ENCODE measurements at places on chromosomes 4 and X. TPM values are rescaled to one million over a fixed set of nuclear protein-coding genes. Genes with fewer than 3 reads are reported as not detected.

DNA sequence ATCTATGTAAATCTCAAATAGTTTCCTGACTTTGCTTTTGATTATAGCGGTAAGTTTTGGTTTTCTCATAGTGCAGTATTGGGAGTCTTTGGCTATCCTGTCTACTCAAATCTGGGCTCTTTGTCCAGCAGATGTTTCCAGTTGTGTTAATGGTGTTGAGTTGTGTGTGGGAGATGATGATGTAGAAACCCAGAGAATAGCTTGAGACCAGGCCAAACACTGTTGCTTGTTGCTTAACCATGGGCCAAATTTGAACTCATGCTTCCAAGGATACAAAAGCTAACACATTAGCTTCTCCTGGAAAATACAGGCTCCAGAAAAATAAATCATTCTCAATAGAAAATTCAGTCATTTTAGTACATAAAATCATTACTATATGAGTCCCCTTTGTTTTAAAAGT, 82.6 kb upstream of the GYPA start:
- no peak for DNase-seq
- no peak overlapping the region for H3K4me3 ChIP-seq
- H3K36me3 ChIP-seq, result no peaks in the 10 kb centered on the region
- H3K27me3 ChIP-seq, result no peaks in the 10 kb centered on the region
- H3K4me1 ChIP-seq, result no peaks in the 10 kb centered on the region

GRCh38 chrX:96989830-96990571, 106.3 kb downstream of the RPA4 start:
- no peak overlapping the region for H3K27ac ChIP-seq
- DNase-seq, result no peak
- no peak overlapping the region for H3K4me3 ChIP-seq

DNA sequence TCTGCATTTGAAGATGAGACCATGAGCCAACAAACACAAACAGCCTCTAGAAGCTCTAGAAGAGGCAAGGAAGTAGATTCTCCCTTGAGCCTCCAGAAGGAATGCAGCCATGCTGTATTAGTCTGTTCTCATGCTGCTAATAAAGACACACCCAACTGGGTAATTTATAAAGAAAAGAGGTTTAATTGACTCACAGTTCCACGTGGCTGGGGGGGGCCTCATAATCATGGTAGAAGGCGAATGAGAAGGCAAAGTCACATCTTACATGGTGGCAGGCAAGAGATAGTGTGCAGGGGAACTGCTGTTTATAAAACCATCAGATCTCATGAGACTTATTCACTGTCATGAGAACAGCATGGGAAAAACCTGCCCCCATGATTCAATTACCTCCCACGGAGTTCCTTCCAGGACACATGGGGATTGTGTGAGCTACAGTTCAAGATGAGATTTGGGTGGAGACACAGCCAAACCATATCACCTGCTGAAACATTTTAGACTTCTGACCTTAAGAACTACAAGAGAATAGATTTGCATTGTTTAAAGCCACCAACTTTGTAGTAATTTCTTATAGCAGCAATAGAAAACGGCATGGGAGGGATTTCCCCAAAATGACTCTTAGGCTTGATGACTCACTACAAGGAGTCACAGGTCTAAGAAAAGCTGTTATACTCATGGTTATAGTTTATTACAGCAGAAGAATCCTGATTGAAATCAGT, 284.4 kb upstream of the SFRP2 start:
- no peaks in the 10 kb centered on the region for H3K27me3 ChIP-seq
- no peaks in the 10 kb centered on the region for H3K36me3 ChIP-seq
- DNase-seq, result no peak
- H3K27ac ChIP-seq, result no peak overlapping the region
- no peaks in the 10 kb centered on the region for H3K4me1 ChIP-seq

DNA sequence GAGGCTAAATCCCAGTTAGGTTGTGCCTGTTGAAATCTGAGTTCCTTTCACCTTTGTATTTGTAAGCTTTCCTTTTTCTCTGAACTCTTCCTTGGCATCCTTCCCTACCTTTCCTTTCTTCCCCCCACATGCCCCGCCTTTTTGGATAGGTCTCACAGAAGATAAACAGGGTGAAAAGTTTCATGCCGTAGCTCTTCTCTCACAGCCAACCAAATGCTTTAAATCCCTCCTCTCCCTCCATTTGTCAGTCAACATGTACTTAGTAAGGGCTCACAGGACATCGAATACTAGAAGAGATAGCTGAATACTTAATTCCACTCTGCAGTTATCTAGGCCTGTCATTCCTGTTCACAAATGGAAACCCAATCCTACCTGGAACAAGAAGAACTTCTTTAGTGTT, 107.1 kb upstream of the BMPR1B start:
- no peak for DNase-seq
- no peaks in the 10 kb centered on the region for H3K27me3 ChIP-seq
- no peaks in the 10 kb centered on the region for H3K4me1 ChIP-seq
- no peak overlapping the region for H3K4me3 ChIP-seq
- no peak overlapping the region for H3K27ac ChIP-seq

DNA sequence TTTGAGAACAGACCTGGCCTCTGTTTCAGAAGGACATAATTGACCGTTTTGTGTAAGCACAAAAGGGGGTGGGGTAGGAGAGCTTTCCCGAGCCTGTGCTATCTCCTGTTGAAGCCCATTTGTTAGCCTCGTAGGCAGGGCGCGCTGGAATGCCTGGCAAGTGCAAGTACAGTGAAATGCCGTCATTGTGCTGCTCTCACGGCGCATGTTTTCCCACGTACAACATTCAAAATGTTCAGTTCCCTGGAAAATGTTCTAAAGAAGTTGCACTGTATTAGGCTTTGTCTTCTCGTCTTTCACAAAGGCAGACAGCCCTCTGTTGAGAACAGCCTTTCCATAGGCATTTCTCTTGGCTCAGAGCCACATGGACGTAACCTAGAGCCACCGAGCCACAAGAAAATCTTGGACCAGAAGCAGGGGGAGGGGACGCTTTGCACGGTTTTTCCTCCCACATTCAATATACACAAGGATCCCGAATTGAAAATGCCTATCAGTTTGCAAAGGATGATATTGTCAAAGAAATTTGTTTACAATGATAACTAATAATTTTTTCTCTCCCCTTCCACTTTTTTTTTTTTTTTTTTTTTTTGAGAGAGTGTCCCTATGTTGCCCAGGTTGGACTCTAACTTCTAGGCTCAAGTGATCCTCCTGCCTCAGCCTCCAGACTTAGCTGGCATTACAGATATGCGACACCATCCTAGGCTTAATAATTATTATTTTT, 54.6 kb upstream of the RAPGEF2 start:
- H3K4me1 ChIP-seq, result peaks cover 16% of the 10 kb centered on the region
- H3K27me3 ChIP-seq, result no peaks in the 10 kb centered on the region
- H3K36me3 ChIP-seq, result no peaks in the 10 kb centered on the region
- no peak overlapping the region for H3K4me3 ChIP-seq
- no peak for DNase-seq
- no peak overlapping the region for H3K27ac ChIP-seq

- H3K27me3 ChIP-seq, result no peaks in the 10 kb centered on the region
- H3K36me3 ChIP-seq, result no peaks in the 10 kb centered on the region
- H3K4me1 ChIP-seq, result peaks cover 64% of the 10 kb centered on the region
- DNase-seq, result peak; percentile 46
Observed at GRCh38 chr4:78753091-78753490, 23.1 kb upstream of the BMP2K start.

DNA sequence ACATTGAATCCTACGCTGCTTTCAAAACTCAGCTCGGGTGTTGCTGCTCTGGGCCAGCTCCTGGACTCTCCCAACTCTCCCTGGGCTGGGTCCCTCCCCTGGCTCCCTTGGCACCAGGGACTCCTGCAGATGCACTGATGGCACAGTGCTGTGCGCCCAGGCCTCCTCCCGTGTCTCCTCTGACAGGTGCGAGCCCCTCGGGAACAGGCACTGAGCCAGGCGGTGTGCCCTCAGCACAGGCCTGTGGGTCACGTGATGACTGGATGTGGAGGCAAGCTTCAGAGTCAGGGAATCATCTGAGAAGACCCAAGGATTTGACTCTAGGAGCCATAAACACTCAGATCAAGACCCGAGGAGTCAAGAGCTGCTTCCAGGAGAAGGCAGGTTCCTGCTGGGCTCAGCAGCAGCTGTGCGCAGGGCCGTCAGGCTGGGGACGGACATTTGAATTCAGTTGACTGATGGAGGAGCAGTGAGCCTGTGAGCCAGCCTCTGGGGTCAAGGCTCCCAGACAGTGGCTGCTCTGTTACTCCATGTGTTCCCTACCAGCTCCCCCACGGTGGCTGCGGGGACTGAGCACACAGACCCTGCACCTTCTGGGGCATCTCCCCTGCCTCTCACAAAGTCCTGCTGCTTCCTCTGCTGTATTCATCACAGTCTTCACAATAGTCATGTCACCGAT, 33.0 kb downstream of the NAT8L start:
- no peak for DNase-seq
- H3K36me3 ChIP-seq, result no peaks in the 10 kb centered on the region
- no peak overlapping the region for H3K4me3 ChIP-seq
- H3K27ac ChIP-seq, result no peak overlapping the region

GRCh38 chr4:108601106-108601505, 19.3 kb upstream of the RPL34 start:
- no peak overlapping the region for H3K27ac ChIP-seq
- no peaks in the 10 kb centered on the region for H3K4me1 ChIP-seq
- DNase-seq, result no peak
- H3K27me3 ChIP-seq, result no peaks in the 10 kb centered on the region
- H3K4me3 ChIP-seq, result no peak overlapping the region
- H3K36me3 ChIP-seq, result no peaks in the 10 kb centered on the region

GRCh38 chrX:119427024-119427794, 28.1 kb downstream of the SLC25A43 start:
- H3K4me1 ChIP-seq, result peaks cover 23% of the 10 kb centered on the region
- H3K4me3 ChIP-seq, result no peak overlapping the region
- H3K27ac ChIP-seq, result peak overlapping the region; percentile 55
- DNase-seq, result peak; percentile 67
- no peaks in the 10 kb centered on the region for H3K36me3 ChIP-seq

DNA sequence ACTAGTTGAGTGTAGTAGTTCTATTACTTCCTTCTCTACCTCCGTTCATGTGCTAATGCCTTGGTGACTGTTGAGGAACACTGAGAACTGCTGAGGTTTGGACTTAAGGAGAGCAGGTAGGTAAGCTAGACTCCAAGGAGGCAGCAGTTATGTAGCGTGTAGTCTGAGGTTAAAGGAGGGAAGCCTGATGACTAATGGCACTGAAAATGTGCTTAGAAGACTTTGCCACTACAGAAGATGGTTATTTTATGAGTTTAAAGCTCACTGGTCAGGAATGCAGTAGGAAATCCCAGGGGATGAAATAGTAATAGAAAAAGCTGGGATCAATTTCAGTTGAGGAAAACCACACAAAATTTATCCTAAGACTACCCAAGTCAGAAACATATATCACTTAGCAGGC, 1077.3 kb downstream of the RAPGEF2 start:
- no peak overlapping the region for H3K4me3 ChIP-seq
- no peaks in the 10 kb centered on the region for H3K36me3 ChIP-seq
- H3K4me1 ChIP-seq, result no peaks in the 10 kb centered on the region
- DNase-seq, result no peak

DNA sequence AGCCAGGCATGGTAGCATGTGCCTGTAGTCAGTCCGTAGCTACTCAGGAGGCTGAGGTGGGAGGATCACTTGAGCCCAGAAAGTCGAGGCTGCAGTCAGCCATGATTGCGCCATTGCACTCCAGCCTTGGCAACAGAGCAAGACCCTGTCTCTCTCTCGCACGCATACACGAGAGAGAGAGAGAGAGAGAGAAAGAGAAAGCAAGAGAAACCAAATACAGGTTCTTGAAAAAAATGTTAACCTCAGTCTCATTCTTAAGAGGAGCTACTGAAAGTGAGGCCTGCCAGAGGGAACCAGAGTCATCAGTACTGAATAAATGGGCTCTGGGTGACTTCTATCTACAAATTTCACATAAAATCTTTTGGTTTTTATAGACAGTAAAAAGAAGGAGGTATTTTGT, 42.9 kb downstream of the KIAA0232 start:
- no peak for DNase-seq
- no peaks in the 10 kb centered on the region for H3K4me1 ChIP-seq
- H3K27ac ChIP-seq, result no peak overlapping the region
- peaks cover 1% of the 10 kb centered on the region for H3K36me3 ChIP-seq
- no peak overlapping the region for H3K4me3 ChIP-seq

DNA sequence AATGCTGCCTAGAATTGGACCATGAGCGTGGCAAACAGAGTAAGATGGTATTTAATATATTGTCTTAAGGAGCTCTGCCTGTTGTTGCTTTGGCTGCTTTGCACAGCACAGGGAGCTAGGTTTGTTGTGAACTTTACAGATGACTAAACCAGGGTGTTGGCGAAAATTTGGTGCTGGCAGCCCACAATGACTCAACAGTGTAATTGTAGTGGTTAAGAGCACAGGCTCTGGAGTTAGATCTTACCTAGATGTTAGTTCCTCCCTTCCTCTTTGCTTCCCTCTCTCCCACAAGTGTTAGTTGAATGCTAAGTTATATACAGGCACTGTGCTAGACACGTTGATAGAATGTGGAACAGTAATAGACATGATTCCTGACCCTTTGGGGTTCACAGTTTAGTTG, 128.9 kb upstream of the TRPC5 start:
- no peaks in the 10 kb centered on the region for H3K27me3 ChIP-seq
- H3K36me3 ChIP-seq, result no peaks in the 10 kb centered on the region
- no peak overlapping the region for H3K27ac ChIP-seq
- no peak for DNase-seq
- no peak overlapping the region for H3K4me3 ChIP-seq

- H3K36me3 ChIP-seq, result no peaks in the 10 kb centered on the region
- DNase-seq, result peak; percentile 58
- H3K4me1 ChIP-seq, result peaks cover 20% of the 10 kb centered on the region
- H3K27ac ChIP-seq, result no peak overlapping the region
Observed at GRCh38 chrX:40108959-40109287, 11.2 kb upstream of the BCOR start.

- no peak for DNase-seq
- H3K4me1 ChIP-seq, result no peaks in the 10 kb centered on the region
- no peak overlapping the region for H3K4me3 ChIP-seq
- H3K36me3 ChIP-seq, result no peaks in the 10 kb centered on the region
- H3K27ac ChIP-seq, result no peak overlapping the region
Observed at GRCh38 chr4:53608242-53608641, 17.0 kb upstream of the LNX1 start.

The RASL11B gene
- total RNA-seq, result 1.3 TPM

The EPGN gene
- total RNA-seq, result 0.32 TPM

The FGFR3 gene
- total RNA-seq, result not detected

The TMEM129 gene
- 41.9 TPM for total RNA-seq

The RPA4 gene
- total RNA-seq, result 2.7 TPM

The CDS1 gene
- total RNA-seq, result 0.15 TPM

The UBL4A gene
- total RNA-seq, result 29.5 TPM

The PITX2 gene
- total RNA-seq, result not detected

The CT45A2 gene
- total RNA-seq, result not detected

The PNMA5 gene
- total RNA-seq, result 0.62 TPM

The MYOZ2 gene
- not detected for total RNA-seq

The GPR101 gene
- not detected for total RNA-seq

The TCEAL6 gene
- total RNA-seq, result not detected
